Hematopoietic multipotent progenitor cell treated with erythropoietin and hydrocortisone succinate and interleukin-3 and kit ligand, for 8 days (in vitro differentiated cells): ENCODE measurements at places on chromosomes 3 and 15.

GRCh38 chr15:85687329-85687728 is 107.4 kb downstream of the KLHL25 start:
- DNase-seq: no peak

- DNase-seq: no peak
Measured at GRCh38 chr3:45889337-45889736, 3.0 kb downstream of the CCR9 start.

DNA sequence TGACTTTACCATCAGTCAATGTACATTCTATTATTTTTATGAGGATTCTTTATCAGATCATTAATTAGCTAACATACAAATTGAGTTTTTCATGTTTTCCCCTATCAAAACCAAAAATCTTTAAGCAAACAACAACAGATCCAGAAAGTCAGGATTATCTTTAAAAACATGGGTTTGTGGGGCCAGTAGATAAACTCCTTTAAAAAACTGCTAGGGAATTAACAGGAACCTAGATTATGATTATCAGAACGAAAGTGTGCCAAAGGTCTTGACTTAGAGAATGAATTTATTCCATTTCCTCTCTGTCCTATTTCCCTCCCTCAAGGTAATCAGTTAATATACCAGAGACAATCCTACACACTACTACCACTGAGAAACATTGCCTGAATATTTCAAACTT is 13.2 kb upstream of the CCDC13 start:
- DNase-seq: peak; percentile 87

DNA sequence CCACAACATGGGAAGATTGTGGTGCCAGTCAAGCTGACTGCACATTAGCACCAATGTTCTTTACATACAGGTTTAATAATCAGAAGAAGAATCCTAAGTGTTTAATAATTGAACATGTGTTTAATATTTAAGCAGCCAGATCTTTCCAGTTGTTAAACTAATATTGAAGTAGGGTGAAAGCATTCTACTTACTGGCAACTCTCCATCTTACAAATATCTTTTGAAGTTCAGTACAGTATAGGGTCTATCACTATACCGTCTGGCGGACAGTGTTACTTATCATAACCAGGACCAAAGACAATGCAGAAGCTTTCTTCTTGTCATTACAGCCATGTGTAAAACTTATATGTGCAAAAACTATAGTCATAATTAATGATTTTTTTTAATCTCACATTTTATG is 376.4 kb downstream of the CNTN6 start:
- no peak for DNase-seq

GRCh38 chr15:74954515-74954914 is 2.1 kb downstream of the RPP25 start:
- DNase-seq: peak; percentile 96

GRCh38 chr3:196886144-196886543 is 18.4 kb downstream of the SENP5 start:
- no peak for DNase-seq

GRCh38 chr3:133093366-133093765 is 55.2 kb downstream of the TMEM108 start:
- no peak for DNase-seq

- DNase-seq: no peak
Measured at GRCh38 chr15:44801364-44801763, 65.0 kb downstream of the TRIM69 start.

- DNase-seq: no peak
Measured at GRCh38 chr3:124942613-124943012, 8.1 kb upstream of the MUC13 start.

GRCh38 chr3:43489930-43490329 is 131.9 kb downstream of the ANO10 start:
- no peak for DNase-seq

GRCh38 chr3:53748512-53749271 is 97.5 kb downstream of the CHDH start:
- DNase-seq: no peak

DNA sequence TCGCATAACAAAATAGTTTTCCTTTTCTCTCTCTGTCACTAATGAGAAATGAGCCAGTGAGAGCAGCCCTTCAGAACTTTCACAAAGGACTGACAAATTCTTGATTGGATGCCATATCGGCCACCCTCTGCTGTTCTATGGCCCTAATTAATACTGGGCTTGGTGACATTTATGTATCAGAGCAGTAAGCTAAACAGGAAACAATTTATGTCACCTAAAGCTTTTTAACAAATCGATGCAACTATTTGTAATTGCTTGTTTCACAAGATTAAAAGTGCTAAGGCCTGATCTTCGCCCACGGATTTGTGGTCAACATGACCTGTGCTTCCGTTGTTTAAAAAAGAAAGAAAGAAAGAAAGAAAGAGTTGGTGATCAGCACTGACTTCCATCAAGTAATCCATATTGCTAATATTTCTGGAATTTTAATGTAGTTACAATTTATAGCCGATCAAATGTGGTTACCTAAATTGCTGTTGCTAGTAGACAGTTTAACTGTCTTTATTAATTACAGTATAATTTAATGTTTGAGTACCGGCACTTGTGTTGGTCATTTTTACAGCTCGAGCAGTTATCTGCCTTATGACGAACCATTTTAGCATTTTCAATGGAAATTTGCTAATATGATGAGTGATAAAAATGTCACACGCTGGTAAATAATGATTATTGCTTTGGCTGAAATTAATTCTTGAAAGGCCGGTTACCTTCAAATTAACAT is 631.3 kb downstream of the FOXP1 start:
- no peak for DNase-seq

GRCh38 chr3:24190256-24190655 is 245.2 kb downstream of the NR1D2 start:
- DNase-seq: no peak

DNA sequence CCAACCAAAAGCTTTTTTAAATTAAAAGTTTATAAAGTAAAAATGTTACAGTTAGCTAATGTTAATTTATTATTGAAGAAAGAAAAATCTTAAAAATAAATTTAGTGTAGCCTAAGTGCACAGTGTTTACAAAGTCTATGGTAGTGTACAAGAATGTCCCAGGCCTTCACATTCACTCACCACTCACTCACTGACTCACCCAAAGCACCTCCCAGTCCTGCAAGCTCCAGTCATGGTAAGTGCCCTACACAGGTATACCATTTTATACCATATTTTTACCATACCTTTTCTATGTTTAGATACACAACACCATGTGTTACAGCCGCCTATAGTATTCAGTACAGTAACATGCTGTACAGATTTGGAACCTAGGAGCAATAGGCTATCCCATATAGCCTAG is 29.1 kb downstream of the SSR3 start:
- DNase-seq: no peak

DNA sequence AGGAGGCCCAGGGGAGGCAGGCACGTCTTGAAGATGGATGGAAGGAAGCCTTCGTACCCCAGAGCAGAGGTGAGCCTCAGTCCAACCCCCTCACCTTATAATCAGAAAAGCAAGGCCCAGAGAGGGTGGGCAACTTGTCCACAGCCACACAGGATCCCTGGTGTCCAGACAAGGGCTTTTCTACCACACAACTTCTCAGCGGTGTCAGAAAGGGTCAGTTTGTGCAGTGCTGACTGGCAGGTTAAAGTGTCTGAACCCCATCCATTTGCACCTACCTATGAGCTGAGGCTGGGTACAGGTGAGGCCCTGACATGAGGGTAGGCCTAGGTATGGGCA is 8.6 kb downstream of the IGDCC3 start:
- DNase-seq: no peak

DNA sequence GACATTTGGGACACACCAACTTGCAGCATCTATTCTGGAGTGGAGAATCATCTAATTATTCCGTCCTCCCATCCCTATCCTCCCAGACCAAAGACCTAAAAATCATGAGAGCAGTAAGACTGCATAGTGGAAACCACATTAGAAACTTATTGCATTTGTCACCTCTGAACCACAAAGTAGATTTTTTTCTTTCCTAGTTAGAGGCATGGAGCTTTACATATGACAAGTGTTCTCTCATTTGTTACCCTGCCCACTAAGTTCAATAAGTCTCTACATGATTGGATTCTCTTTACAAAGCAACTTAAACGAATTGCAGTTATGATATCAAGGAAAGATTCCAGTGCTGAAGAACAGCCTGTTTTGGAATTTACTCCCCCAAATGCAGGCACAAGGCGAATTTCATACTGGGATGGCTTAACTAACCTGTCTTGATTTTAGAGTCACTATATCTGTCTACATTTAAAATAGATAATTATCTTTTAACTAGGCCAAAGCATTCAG is 42.3 kb upstream of the LRRFIP2 start:
- no peak for DNase-seq

- DNase-seq: no peak
Measured at GRCh38 chr3:142962520-142963233, 797 bp downstream of the PAQR9 start.

DNA sequence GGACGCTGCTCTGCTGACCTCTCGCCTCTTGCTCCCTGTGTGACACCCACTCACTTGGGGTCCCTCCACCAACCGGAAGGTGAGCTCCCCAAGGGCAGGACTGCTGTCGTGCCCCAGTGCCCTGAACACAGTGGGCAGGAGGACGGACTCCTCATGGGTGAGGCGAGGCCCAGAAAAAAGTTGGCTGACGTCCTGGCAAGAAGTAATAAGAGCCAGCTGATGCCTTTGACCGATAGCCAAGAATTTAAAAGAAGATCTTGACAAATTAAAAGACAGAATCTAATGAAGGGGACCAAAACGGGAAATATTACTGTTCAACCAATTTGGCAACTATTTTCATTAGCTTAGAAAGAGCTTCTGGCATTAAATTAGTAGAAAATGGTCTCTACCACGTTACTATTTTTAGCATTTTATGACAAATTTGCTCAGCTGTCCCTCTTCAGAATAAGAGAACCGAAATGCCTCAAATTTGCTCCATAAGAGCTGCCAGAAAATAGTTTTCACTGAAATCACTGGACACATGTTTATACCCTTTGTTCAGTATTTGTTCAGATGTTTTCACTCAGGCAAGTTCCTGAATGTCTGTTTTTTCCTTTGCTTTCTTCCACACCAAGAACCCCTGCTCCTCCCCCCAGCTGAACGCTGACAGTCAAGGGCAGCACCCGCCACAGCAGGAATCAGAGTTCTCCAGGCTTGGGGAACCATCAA is 60.5 kb downstream of the XXYLT1 start:
- DNase-seq: no peak

DNA sequence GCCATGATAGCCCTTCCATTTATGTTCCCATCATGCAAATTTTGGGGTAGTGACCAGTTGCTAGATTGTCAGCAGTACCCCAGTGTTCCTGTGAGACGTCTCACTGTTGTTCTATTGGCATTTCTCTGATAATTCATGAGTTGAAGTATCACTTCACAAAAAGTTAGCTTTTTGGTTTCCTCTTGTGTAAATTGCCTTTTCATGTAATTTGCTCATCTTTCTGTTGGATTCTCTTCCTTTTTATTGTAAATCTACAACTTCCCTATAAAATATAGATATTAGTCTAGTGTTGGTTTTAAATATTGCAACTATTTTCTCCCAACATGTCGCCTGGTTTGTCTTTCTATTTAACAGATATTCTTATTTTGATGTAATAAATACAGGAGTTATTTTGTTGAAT is 7.5 kb upstream of the A4GNT start:
- no peak for DNase-seq

DNA sequence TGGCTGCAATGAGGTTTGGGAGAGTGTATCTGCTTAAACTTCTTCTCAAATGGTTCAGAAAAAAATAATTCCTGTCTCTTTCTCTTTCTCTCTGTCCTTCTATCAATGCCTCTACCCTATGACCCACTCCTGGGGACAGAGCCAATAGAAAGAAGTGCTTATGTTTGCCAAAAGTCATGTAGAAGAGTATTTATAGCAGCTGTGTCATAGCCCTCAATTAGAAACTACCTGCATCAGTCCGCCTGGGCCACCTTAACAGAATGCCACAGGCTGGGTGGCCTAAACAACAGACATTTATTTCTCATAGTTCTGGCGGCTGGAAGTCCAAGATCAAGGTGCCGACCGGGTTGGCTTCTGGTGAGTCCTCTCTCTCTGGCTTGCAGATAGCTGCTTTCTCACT is 92.5 kb downstream of the HMG20A start:
- DNase-seq: no peak

GRCh38 chr3:60178931-60179653 is 1072.2 kb downstream of the FHIT start:
- DNase-seq: no peak

DNA sequence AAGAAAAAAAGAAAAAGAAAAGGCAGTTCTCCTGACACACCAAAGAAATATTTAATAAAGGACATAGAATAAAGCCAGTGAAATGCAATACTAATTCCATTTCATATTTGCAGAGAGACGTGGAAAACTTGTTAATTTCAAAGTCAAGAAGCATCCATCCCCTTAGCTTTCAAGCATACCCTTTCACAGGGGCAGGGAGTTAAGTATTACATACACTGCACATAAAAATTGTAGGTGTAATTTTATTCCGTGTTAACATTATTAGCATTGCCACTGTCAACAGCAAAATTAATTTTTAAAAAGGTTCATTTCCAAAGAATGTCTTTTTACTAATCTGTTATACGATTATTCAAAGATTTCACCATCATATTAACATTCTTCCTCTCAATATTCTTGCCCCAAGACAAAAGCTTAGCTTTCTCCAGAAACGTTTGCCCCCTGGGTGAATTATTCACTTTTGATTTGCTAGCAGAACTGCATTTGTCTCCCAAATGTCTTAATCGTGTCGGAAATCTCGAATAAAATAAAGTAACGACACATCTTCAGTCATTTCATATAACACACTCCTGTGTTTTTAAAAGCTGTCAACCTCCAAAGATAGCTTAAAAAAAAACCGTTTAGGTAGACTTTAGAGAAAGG is 517.9 kb downstream of the MECOM start:
- no peak for DNase-seq

- DNase-seq: no peak
Measured at GRCh38 chr3:167785790-167786189, 50.3 kb downstream of the SERPINI1 start.

DNA sequence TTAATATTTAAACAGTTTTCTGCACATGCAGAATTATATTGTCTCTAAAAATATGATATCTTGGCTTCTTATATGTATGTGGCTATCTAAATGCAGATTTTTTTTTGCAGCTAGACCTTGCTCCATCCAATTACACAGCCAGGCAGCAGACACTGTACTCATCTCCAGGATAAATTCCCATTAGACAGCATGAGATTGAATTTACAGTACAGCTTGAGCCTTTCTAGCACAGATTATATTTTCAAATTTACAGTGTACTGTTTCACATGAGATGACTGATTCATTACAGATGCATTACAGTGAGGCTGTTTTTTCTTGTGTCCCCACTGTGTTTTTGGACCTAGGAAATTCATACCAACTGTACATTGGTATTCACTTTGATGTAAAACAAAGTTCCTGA is 134.9 kb downstream of the OTOL1 start:
- no peak for DNase-seq
